Memory B cell (primary cell): ENCODE measurements at places on chromosomes 2 and 18.

- DNase-seq = no peak
These were observed 36.7 kb upstream of the BMP10 start for GRCh38 chr2:68907920-68908253.

DNA sequence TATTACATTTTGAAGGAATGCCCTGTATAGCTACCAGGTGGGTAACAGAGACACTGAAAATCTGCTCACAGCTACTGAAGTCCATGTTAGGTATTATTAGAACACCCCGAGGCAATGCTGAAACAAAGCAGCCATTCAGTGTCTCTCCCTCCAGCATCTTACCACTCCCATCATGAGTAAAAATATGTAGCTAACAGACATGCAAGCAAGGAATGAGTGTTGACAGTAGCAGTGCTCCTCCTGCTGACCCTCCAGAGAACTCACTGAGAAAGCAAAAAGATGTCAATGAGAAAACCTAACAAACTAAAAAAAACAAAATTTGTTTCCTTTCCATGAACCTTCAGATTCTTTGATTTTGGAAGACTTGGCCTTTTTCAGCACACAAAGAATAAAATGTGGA, 393.9 kb downstream of the LRRTM1 start:
- DNase-seq = no peak

- no peak for DNase-seq
These were observed 75.2 kb upstream of the SMAD7 start for GRCh38 chr18:49025767-49026500.

GRCh38 chr2:26880910-26881435, 33.0 kb downstream of the DPYSL5 start:
- no peak for DNase-seq

DNA sequence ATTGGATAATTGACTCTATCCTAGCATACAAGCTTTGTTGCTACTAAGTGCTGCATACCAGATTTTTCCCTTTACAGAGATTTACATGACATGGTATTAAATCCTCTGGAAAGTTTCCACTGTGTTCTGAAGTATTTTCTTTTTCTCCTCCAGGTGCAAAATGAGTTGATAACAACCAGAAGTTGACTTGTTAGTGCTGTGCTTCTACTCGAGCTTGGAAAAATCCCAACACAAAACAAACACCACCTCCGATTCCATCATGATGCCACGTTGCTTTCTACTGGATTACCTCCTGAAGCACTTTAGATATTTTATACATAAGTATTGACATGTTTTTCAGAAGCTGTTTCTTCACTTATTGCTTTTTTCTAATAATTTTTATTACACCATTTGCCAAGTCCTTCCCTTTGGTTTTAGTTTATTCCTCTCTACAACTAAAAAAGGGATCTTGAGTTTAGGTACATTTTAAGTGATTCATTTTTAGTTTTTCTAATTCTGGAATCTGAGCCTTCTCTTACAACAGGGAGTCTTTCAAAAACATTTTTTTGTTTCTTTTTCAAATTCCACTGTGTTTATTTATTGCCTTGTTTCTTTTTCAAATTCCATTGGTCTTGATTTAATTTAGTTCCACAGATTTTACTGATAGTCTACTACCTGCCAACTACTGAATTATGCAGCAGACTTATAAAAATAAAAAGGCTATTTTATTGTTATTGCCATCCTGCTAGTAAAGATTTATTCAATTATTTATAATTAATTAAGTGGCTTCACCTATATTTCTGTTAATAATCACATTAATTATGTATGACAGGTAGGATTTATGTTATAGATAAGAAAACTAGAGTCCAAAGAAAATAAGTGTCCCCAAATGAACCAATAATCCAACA, 143.4 kb downstream of the PPP1R1C start:
- DNase-seq = no peak
